Effector memory CD4-positive, alpha-beta T cell (primary cell): ENCODE measurements at places on chromosomes 6 and 20.

DNA sequence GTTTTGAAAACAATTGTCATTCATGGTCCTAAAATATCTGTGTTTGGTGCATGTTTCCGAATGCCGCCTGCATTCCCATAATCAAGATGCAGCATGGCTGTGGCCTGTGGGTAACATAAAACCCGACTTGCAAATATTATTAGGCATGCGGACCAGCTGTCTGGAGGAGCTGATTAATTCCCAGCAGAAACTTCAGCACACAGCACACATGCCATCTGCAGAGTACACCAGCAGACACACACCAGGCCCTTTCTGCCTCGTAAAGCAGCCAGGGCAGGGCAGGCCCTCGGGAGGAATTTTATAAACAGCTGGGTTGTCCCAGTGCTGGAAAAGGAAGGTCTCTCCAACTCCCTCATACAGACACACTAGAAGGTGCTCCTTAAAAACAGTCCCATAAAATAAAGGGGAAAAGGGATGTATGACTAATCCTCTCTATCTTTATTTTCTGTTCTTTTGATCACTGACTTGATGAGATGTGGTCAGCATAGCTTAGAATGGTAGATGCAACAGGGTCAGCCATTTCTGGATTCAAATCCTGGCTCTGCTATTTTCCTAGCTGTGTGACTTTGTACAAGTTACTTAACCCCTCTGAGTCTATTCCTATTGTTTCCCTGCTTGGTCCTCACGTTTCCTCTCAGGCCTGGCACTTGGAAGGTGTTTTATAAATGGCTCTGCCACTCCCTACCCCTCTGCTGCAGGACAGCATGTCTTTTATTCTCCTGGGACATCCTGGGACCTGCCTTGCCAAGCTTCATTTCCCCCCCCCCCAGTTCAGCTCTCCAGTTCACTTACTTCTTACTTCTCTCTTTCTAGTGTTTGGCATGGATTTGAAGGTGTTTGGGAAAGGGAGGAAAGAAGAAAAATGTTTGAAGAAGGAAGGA lies 85.9 kb upstream of the TRAF3IP2 start:
- no peak for DNase-seq

DNA sequence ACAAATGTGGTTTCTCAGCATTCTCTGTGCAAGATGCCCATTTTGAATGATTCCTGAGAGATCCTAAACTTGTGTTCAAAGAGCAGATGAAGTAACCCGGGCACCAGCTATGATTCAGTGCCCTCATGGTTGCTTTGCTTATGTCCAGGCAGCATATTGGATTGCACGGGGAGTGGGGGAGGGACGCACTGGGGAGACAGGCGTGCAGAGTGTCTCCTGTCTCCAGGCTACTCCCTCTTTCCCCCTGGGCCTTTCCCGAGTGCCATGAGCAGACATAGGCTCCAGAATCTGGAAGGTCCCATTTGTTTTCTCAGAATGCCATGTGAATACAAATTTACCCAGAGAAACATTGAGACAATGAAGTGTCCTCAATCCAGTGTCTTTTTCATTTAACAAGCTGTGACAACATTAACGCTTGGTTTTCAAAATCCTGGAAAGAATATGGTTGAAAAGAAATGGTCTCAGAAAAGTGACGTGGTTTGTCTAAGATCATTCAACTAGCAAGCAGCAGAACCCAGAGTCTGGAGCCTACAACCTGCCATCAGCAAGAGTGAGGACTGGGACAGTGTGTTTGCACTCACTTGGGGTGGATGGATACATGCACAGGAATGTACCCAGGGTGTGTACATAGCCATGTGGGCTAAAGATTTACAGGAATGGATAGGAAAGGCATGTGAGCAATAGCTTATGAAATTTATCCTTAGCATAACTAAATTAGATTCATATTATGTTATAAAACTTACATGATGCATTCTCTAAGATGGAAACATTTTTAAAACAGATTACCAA lies 4.2 kb downstream of the SYNDIG1 start:
- DNase-seq, result no peak

DNA sequence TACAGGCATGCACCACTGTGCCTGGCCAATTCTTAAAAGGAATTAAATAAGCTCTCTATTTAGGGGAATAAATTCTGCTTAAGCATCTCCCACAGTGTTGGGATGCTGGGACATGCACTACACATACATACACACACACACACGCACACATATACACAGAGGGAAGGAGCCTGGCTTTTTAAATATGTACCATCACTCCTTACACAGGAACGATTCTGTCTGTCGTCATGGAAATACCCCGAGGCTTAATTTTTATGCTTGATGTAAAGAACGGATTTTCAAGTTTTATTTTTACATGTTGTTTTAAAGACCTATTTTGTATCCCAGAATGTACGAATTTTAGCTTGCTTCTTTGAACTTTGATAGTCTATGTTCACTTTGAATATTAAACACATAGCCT lies 95.3 kb downstream of the CD109 start:
- DNase-seq, result no peak

DNA sequence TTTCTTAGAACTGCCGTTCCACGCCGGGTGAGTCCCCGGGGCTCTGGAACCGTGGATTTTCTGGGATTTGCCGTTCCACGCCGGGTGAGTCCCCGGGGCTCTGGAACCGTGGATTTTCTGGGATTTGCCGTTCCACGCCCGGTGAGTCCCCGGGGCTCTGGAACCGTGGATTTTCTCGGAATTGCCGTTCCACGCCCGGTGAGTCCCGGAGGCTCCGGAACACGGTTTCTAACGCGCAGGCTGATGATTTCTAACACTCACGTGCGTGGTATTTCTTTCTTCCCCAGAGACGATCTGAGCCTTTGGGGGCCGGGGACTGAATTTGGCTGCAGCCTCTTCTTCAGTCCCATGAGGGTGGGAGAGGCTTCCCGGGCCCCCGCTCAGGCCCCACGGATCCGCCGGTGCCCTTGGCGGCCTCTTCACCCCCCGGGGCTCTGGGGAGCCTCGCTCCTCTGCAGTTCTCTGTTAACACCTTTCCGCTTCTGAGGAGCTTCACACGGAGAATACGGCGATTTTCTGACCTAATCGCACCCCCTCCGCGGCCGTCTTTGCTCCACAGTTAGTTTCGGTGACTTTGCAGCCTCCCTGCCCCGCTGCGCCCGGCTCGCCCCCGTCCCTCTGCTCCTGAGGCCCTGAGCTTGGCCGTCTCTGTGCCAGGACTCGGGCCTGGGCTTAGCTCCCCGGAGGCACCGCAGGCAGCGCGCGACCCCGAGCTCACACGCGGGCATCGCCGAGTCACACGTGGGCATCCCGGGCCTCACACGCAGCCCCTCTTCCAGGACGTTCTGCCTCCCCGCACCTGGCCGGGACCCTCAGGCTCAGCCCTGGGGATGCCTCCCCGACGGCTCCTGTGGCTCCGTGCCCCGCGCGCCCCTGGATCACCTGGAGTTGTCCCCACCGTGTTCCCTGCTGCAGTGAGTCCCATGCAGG lies 7.2 kb upstream of the KIF25 start:
- DNase-seq, result no peak

GRCh38 chr6:108106261-108106660 lies 31.7 kb upstream of the OSTM1 start:
- no peak for DNase-seq

DNA sequence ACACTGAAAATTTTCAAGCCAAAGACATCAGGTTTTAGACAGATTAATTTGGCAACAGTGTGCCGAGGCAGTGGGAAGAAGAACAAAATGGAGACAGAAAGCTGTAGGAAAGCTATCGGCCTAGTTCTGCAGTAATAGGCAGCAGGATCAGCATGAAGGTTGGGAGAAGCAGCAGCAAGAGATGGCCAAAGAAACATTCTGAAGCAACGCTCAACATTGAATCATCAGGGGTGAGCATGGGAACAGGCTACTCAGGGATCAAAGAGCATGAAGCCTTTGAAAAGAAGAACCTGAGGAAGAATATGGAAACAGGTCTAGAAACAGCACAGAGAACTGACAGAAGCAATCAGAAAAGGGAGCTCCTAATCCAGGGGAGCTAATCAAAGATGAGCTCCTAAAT lies 7.1 kb upstream of the DST start:
- DNase-seq, result no peak

GRCh38 chr20:38173237-38174156 lies 8.4 kb upstream of the TGM2 start:
- DNase-seq, result no peak

- DNase-seq, result no peak
These were observed 73.8 kb upstream of the CCN6 start for GRCh38 chr6:111980143-111980542.

DNA sequence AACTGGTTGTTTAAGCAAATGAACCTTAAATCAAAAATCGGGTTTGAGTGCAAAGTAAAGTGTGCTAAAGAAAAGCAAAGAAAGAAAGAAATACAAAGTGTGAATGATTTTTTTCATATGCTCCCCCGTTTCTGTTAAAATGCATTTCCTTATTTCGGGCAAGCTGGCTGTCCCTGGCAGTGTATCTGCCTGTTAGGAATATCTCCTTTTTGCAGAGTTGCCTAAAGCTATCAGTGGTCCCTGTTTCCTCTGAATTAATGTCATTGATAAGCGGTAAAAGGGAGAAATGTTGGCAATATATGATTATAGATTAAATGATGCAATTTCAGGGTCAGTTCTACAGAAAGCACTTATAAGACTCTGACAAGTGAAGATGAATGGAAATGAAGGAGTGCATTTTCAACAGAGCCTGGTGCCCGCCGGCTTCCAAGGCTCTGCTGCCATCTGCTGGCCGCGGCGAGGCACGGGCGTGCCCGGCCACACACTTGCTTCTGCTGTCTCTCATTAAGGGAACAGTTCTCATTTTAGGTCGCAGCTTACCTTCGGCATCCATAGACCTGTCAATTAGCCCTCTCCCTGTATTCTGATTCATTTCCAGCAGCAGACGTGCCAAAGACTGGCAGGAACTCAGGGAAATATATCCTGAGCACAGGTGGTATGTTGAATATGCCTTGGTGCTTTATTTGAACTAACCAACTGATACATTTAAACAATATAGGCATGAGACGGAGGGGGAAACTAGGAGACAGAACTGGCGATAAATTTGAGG lies 381.9 kb downstream of the C6orf118 start:
- DNase-seq, result no peak

- DNase-seq, result no peak
These were observed 182.6 kb downstream of the ERMARD start for GRCh38 chr6:169933839-169934698.

- no peak for DNase-seq
These were observed 28.4 kb downstream of the CHMP4B start for GRCh38 chr20:33839591-33839990.

- DNase-seq, result no peak
These were observed 148.8 kb upstream of the SOX4 start for GRCh38 chr6:21444711-21445260.

GRCh38 chr20:62206388-62206775 lies 13.7 kb downstream of the HRH3 start:
- DNase-seq, result no peak

DNA sequence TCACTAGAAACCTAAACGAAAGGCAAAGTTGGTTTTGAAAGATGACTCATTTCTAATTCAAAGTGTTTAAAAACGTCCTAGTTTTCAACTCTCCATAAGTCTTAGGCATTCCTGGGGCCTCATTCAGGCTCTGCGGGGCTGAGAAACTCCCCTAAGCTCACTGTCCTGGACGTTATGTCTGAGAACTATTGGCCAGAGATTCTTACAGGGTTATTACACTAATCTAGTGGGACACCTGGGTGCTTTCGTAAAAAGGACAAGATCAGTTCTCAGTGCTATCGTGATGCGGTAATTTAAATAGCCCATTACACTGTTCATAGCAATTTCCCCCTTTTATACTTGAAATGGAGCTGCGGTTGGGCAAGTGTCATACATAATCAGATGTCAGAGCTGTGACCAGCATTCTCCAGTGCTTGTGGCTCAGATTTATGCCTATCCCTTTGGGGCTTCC lies 280.9 kb downstream of the QKI start:
- DNase-seq, result no peak

GRCh38 chr6:50602292-50602691 lies 111.0 kb upstream of the TFAP2D start:
- no peak for DNase-seq

GRCh38 chr6:125784365-125784764 lies 6.4 kb upstream of the NCOA7 start:
- no peak for DNase-seq

- DNase-seq, result no peak
These were observed 18.6 kb downstream of the ADTRP start for GRCh38 chr6:11760015-11760473.

- no peak for DNase-seq
These were observed 41.1 kb upstream of the OSTM1 start for GRCh38 chr6:108115598-108116058.

DNA sequence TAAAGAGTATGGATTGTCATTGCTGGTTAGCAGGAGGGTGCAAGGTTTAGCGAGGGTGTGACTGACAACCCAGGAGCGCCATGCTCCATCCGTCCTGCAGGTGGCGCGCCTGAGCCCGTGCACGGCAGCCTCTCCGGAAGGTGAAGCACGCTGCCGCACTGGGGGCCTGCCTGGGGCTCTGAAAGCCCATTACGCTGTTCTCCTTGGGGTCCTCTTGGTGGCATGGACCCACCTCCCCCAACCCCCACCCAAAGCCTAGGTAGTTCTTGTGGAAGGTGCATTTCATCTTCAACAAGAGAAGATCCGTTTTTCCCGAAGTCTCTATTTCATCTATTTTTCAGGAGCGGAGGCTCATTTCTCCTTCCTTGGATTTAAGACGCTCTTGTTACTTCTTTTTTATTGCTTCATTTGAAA lies 197.4 kb upstream of the KCNG1 start:
- no peak for DNase-seq

DNA sequence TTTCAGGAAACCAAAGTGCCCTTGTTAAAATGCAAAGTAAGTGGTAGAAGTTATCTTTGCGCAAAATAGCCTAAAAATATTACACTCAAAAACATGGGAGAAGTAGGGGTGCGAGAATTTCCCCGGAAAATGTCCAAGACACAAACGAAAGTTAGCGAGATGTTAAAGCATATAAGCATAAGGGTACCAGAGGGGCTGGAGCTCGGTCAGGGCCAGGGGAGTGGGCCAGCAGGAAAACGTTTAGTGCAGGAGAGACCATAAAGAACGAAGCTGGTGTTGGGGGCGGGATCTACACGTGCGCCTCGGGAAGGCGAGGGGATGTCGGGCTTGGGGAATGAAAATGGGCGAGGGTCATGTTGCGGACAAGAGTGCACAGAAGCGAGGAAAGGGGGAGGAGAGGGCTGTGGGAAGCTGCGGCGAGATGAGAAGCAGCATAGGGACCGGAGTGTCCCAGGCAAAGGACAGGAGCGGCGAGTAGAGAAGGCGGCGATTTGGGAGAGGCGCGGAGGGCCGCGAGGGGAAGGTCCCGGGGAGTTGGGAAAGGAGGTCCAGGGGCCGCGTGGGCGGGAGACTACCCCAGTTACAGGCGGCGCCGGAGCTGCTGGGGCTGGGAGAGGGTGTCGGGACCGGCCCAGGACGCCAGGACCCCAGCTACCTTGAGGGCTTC lies 600 bp downstream of the XPO5 start:
- no peak for DNase-seq

- no peak for DNase-seq
These were observed 18.6 kb upstream of the ELOVL2 start for GRCh38 chr6:11062715-11063114.

GRCh38 chr20:61662968-61663331 lies 402.7 kb downstream of the TAF4 start:
- no peak for DNase-seq

- no peak for DNase-seq
These were observed 1.2 kb downstream of the TM9SF4 start for GRCh38 chr20:32110727-32111126.
